ENCODE measurements at places on chromosomes 3 and 15. TPM values are rescaled to one million over a fixed set of nuclear protein-coding genes. Genes with fewer than 3 reads are reported as not detected.

GRCh38 chr3:128714887-128715491 lies 11.0 kb upstream of the RAB7A start:
- H3K27me3 ChIP-seq = no peaks in the 10 kb centered on the region
- H3K4me1 ChIP-seq = no peaks in the 10 kb centered on the region
- no peak overlapping the region for H3K27ac ChIP-seq
- no peak for DNase-seq

DNA sequence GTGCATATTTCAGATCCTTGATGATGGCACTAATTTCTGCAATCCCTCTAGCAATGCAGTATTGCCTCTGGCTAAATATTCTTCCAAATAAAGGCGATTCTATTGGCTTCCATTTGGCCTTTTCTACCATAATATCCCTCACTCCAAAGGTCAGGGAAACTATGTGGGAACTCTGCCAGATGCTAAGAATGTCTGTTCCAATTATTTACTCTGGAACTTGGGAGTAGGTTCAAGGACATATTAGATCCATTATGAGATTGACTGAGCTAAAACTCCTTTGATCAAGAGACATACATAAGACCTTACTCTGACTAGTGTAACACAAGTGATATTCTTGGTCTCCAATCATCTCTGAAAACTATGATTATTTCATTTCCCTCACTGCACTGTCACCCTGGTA lies 674.5 kb upstream of the NECTIN3 start:
- DNase-seq = no peak
- no peak overlapping the region for H3K4me3 ChIP-seq
- H3K27ac ChIP-seq = no peak overlapping the region
- H3K4me1 ChIP-seq = no peaks in the 10 kb centered on the region

DNA sequence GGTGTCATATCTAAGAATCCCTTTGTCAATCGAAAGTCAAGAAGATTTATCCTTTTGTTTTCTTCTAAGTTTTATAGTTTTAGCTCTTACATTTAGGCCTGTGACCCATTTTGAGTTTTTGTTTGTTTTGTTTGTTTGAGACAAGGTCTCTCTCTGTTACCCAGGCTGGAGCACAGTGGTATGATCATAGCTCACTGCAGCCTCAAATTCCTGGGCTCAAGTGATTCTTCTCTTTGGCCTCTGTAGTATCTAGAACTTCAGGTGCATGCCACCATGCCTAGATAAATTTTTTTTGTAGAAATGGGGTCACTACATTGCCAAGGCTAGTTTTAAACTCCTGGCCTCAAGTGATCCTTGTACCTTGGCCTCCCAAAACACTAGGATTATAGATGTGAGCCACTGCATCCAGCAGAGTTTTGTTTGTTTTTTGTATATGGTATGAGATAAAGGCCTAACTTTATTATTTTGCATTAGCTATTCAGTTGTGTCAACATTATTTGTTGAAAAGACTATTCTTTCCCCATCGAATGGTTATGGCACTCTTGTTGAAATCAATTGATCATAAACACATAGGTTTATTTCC lies 5.8 kb upstream of the MYO5C start:
- H3K36me3 ChIP-seq = no peaks in the 10 kb centered on the region
- DNase-seq = no peak
- no peak overlapping the region for H3K27ac ChIP-seq
- peaks cover 1% of the 10 kb centered on the region for H3K27me3 ChIP-seq

DNA sequence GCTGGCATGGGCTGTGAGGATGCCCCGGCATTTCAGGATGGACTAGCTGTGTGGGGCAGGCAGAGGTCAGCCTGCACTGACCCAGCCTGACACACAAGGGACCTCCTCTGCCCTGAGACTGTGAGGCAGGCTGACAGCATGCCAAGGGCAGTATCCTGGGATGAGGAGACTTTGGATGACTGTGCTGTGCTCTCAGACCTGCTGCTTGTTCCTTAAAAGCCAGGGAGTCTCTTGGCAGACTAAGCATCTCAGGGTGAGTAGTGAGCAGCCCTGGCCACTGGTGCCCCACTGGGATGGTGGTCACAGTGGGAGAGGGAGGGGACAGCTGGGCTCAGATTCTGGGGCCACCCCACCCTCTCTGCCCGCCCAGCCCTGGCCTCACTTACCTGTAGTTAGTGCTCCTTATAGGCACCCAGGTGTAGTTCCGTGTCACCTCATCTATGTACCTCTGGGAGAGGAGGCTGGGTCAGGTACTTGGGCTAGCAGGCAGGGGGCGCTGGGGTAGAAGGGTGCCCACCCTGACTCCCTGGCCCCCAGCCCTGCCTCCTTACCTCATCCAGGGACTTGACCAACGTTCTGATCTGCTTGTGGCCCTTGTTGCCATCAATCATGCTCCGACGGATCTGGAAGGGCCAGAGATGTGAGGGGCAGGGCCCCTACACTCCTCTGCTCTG lies 16.1 kb upstream of the TMEM115 start:
- H3K27ac ChIP-seq = no peak overlapping the region
- no peaks in the 10 kb centered on the region for H3K36me3 ChIP-seq
- DNase-seq = no peak
- no peak overlapping the region for H3K4me3 ChIP-seq
- H3K27me3 ChIP-seq = no peaks in the 10 kb centered on the region
- H3K4me1 ChIP-seq = no peaks in the 10 kb centered on the region

Gene GP5
- total RNA-seq = 0.15 TPM
